ENCODE measurements at places on chromosomes 3 and 15.
A peak's percentile ranks its signal among the peaks of the same experiment; 100 is the strongest.

DNA sequence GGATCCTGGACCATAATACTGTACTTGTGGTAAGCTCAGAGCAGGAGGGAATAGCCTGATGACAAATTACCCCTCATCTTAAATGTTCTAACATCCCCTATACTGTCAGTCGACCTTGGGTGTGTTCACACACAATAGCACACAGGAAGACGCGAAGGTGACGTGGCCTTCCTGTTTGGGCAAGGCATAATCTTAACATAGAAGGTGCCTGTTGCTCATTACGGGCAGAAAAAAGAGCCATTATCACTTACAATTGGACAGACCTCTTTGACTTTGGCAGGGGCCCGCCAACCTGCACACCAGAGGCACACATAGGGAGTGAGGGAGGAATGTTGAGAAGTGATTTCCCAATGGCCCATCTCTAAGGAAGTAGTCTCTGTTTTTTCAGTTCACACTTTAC, 144.2 kb downstream of the ANO10 start:
- peak; percentile 46 for DNase-seq

DNA sequence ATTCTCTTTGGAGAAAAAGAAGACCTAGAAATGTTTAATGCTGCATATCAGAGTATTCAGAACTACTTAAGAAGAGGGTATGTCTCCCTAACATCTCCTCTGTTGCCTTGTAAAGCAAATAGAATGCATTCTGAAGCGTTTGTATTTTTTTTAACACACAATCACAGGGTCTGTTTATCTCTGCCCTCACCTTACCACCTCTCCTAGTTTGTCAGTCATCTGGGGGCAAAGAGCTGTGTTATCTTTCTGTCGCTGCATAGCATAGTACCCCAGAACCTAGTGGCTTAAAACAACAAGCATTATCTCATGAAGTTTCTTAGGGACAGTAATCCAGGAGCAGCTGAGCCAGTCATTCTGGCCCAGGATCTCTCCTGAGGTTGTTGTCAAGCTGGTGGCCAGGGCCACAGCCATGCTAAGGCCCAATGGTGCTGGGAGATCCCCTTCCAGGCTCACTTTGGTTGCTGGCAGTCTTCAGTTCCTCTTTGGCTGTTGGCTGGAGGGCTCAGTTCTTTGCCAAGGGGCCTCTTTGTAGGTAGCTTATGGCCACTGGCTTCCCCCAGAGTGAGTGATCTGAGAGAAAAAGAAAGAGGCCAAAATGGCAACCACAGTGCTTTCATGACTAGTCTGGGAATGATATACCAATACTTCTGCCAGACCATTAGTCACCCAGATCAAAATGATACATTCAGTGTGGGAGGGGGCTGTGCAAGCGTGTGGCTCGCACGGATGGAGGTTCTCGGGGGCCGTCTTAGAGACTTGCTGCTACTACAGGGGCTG, 17.8 kb downstream of the EDEM1 start:
- peak; percentile 41 for DNase-seq

- no peak for DNase-seq
These were observed 49.8 kb downstream of the MBNL1 start for GRCh38 chr3:152318512-152318911.

GRCh38 chr15:77032647-77033416, 37.9 kb downstream of the PSTPIP1 start:
- no peak for DNase-seq

DNA sequence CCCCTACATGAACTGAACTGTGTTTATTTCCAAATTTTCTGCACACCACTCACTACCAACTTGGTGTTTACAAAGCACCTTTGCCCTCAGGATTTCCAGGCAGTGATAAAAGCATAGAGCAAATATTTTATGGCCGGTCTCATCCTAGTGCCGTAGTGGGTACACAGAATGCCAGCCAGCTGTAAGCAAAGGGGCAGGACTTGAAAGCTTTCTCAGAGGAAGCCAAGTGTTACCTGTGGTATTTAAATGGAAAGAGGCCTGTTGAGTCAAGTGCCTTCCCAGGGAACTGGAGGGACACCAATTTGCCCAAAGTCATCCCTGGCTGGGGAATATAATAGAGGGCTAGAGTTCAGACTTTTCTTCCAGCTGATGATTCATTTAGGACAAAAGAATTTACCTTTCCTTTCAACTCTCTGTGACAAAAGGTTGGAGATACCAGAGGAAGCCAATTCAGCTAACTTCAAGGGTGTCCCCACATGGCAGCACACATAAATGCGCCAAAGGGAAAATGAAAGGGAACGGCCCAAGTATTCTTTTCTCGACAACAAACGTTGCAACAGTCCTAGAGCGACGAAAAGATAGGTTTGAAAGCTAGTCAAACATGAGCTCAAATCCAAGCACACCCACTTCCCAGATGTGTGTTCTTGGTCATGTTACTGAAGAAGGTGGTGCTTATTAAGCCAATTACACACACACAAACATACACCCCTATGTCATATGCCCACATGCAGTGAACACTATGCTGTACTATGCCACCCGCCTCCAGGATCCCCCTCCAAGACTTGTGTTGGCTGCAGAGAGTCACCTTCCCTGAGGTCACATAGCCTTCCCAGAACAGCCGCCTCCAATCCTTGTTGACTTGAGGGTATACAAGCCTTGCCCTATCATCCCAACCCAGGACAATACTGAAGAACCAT, 27.7 kb downstream of the MAGI1 start:
- DNase-seq, result no peak

DNA sequence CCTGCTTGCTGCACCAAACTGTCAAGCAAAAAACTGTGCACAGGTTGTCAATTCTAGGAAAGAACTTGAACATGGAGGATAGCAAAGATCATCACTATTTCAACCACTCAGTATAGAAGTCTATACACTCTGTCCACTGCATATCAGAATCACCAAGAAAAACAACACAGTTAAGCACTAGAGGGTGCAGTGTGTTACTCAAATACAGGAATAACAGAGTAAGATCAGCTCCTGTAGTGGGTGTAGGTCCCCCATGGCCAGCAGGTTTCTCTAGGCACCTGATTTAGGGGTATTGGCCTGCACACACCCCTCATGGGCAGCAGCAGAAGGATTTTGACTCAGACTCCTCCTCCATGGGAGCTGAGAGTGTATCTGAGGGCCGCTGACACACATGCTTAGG, 464.1 kb downstream of the EPHA6 start:
- no peak for DNase-seq

GRCh38 chr3:189160519-189161309, 11.1 kb upstream of the TPRG1 start:
- no peak for DNase-seq

GRCh38 chr15:29054171-29055045, 168.6 kb downstream of the APBA2 start:
- DNase-seq, result no peak

- DNase-seq, result no peak
These were observed 371.6 kb upstream of the ZNF385D start for GRCh38 chr3:22122567-22122966.

DNA sequence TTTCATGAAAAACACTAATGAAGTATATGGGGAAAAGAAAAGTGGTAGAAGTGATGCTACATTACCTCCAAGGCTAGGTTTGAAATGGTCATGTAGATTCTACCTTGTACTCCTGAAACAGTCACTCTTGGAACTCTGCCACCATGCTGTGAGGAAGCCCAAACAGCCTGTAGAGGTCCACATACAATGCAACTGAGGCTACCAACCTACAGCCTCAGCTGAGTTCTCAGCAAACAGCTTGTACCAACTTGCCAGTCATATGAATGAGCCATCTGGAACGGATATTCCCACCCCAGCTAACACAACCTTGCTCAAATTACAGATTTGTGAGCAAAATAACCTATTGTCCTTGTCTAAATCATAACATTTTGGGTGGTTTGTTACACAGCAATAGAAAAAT, 193.5 kb downstream of the ULK4 start:
- no peak for DNase-seq

DNA sequence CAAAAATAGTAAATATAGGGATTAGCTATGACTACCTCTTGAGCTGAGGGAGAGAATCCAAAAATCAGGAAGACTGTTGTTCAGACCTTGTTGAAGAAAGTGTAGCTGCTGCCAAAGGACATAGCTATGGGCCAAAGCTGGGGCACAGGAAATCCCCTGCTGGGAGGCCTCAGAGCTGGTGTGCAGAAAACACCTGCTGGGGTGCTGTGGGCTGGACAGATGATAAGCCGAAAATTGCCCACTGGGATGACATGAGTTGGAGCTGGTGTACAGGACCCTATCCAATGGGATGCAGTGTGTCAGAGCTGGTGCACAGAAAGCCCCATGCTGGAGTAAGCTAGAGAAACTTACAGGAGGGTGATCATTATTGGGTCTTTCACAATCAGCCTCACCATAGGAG, 121.9 kb downstream of the NEO1 start:
- no peak for DNase-seq

DNA sequence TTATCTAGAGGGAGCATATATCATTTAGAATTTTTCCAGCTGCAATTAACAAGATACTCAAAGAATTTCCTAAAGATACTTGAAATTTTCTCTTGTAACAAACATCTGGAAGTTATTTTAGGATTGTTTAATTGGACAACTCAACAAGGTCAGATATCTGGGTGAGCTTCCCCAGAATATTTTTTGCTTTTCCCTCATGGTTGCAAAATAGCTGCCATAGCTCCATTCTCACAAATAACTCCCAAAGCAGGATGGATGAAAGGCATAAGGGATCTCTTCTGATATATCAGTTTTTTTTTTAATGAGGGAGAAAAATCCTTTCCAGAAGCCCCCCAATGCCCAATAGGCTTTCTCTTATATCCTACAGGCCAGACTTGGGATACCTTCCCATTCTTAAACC, 56.6 kb upstream of the SLC25A26 start:
- DNase-seq, result no peak

DNA sequence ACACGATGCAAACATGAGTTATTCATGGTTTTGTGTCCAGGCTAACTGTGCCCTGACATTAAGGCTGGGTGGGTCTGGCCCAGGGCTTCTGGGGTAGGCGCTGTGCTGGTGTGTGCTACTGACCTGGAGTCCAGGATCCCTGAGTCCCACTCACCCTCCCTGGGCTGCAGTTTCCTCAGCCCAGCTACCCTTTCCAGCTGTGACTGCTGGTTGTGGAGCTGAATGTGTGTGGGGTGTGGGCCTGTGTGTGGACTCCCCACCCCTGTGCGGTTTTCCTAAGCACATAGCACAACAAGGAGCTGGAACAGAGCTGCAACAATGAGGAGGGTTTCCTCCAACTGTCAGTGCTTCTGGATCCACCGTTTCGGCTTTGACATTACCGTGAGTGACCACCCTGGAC, 38.0 kb downstream of the SMAD3 start:
- no peak for DNase-seq

DNA sequence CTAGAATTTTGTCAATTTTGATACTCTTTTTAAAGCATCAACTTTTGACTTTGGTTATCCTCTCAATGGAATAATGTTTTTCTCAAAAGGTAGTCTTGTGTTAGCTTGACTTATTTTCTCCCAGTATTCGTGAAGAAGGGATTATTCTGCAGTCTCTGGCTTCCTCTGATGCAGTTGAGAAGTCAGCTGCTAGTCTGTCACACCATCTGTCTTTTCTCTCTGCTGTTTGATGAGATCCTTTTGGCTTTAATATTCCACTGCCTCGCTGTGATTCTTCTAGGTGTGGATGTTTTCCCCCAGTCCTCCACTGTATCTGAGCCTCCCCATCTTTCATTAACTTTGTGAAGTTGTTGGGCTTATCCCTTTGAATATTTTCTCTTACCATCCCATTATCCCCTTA, 141.0 kb downstream of the WDR72 start:
- DNase-seq, result no peak

- DNase-seq, result no peak
These were observed 8.7 kb downstream of the HYPK start for GRCh38 chr15:43808960-43809678.

DNA sequence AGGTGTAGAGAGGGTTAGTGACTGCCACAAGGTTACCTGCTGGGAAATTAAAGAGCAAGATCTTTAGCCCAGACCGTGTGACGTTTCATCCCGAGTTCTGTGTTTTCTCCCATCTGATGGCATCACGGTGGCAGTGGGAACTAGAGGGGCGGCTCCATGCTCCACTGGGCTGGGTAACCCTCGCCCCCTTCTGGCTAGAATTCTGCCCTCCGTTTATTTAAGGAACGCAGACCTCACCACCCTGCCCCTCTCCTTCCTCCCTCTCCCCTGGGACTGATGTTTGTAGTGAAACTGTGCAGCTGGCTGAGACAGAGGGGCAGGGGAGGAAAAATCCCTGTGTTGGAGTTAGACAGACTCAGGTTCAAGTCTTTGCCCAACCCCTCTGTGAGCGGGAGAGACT, 65.6 kb downstream of the ITGA11 start:
- no peak for DNase-seq

DNA sequence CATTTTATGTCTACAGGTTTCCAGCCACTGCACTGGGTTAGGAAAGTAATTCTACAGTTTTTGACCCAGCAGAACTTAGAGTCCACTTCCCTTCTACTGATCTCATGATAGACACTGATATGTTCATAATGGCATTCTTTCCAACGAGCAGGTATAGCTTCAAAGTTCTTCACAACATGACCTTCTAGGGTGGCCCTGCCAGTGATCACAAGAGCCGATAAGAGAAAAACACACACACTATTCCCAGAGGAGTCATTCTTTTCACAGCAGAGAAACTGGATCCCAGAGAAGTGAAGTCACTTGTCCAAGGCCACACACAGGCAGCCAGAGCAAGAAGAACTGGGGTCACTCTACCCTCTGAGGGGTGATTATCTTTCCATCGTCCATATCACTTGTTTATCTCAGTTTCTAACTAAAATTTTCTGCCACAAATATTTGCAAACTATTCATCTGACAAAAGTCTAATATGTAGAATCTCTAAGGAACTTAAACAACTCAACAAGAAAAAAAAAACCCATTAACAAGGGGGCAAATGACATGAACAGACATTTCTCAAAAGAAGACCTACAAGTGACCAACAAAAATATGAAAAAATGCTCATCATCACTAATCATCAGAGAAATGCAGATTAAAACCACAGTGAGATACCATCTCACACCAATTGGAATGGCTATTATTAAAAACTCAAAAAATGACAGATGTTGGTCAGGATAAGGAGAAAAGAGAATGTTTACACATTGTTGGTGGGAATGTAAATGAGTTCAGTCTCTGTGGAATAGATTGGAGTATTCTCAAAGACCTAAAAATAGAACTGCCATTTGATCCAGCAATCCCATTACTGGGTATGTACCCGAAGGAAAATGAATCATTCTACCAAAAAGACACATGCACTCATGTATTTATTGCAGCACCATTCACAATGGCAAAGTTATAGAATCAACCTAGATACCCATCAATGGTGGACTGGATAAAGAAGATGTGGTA, 31.5 kb downstream of the SPTSSB start:
- DNase-seq, result no peak

Measured in stimulated activated naive CD4-positive, alpha-beta T cell treated with Interleukin-2 at 50 U/mL for 16 hours (primary cell).